Fibroblast of skin of back (primary cell): ENCODE measurements at places on chromosomes 13 and 19.
A peak's percentile ranks its signal among the peaks of the same experiment; 100 is the strongest.

DNA sequence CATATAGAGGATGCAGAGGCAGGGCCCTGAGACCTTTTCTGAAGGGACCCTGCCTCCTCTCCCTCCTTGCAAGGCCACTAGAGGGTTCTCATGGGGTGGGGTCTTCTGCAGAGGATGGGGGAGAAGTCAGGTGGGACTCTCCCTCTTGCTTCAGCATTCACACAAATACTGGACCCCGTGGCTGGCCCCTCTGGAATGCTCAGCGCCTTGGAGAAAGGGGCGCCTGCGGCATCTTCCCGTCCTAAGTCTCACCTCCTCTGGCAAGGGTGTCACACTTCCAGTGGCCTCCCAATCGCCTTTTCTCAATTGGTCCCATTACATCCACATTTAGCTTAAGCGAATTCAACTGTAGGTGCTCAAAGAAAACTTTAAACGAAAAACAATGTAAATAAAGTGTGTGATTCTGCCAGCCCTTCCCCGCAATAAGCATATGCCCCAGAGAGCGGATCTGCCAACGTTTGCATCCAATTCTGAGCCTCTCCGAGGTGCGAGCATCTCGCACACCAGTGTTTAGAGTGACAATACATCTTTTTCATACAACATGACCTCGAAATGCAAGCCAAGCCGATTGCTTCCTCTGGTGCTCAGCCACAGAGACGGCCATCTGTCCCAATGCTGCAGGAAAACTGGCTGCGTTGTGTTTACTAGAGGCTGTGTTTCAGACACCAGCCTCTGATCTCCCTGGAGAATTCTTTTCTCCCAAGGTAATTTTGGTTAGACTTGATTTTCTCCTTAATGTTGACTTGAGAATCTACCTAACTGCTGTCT lies 69.1 kb upstream of the WASF3 start:
- DNase-seq, result no peak

DNA sequence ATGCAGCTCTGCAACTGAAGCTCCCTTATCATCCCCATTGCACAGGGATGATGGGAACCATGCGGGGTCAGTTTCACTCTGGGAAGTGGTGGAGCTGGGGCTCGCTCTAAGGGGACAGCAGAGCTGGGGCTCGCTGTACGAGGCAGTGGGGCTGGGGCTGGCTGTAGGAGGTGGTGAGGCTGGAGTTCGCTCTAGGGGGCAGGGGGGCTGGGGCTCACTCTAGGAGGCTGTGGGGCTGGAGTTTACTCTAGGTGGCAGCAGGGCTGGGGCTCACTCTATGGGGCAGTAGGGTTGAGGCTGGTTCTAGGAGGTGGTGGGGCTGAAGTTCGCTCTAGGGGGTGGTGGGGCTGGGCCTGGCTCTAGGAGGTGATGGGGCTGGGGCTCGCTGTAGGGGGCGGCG lies 99.1 kb downstream of the UQCRFS1 start:
- no peak for DNase-seq

DNA sequence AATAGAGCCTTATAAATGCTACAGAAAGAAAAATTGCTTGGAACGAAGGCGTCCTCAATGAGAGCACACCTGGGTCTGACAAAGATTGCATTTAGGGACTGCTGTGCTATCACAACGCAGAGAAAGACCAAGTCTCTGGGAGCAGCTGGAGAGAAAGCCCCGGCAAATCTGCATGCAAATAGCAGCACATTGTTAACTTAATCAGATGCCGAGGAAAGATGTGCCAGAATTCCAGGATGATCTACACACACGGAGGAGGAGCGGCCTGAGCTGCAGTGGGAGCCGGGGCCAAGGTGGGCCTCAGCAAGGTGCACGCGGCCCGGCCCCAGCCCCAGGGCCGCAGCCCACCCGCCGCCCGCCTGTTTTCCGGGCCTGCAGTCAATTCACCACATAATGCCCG lies 1.4 kb downstream of the ZNF536 start:
- no peak for DNase-seq

DNA sequence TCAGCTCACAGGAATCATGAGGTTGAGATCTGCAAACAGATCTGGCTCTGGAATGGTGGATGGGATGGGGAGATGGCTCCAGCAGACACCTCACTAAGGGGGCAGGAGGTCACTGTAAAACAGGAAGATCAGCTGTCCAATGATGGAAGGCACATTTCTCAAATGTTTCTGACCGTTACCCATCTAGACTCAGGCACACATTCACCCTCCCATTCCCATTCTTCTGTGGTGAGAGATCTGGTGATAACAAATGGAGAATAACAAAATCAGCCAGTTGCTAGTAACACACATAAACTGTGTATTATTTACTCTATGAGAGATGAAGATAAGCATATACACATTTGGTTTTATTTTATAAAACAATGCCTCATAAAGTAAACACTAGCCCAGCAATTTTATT lies 235.9 kb downstream of the TSHZ3 start:
- peak; percentile 67 for DNase-seq

GRCh38 chr13:43266936-43267615 lies 243.7 kb downstream of the DNAJC15 start:
- DNase-seq, result no peak

DNA sequence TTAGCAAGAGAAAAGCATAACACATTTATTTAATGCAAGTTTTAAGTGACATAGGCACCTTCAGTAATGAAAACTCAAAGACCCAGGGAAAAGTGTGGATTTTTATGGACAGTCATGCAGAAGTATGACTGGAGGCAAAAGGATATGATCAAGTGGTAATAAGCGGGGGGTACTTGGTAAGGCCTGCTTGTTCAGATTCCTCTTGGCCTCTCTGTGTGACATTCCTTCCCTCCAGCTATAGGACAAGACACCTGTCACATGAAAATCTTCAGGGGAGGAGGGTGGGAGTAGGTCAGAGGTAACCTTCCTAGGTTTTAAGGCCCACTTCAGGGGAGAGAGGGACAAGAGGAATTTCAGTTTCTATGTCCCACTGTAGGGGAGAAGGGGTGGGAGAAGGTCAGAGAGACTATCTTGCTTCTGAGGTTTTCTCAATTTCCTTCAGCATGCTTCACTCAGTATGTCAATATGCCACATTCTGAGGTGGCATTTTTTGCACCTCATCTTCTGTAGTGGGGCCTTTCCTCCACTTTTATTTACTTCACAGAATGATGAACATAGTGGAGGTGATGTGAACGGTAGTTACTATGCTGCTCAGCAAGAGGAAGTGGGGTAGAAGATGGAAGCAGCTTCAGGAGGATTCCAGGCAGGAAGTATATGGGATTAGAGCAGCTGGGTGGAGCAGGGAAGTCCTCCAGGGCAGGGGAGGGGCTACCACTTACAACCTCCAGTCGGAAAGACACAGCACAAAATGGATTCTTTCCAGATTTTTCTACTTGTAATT lies 73.2 kb upstream of the RFC3 start:
- DNase-seq, result no peak

- DNase-seq, result no peak
These were observed 182.5 kb downstream of the NDFIP2 start for GRCh38 chr13:79663435-79663834.

- DNase-seq, result no peak
These were observed 64.8 kb upstream of the GPR183 start for GRCh38 chr13:99371956-99372355.

DNA sequence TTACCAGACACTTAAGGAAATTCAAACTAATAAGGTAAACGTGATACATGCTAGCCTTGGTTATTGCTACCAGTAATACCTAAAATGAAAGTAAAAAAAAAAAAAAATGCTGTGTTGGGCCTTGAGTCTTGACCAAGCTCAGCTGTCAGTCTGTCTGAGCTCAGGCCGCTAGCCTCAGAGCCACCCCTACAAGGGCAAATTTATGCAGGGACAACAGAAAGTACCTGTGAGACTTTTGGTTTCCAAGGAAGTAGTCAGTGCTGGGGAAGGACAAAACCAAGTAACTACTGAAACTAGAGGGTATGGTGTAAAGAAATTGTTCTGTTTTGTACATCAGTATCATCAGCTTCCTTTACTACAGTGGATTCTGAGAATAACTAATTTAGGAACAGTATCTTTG lies 134.3 kb upstream of the SLITRK5 start:
- no peak for DNase-seq

GRCh38 chr19:32469795-32470194 lies 64.2 kb downstream of the DPY19L3 start:
- no peak for DNase-seq

- DNase-seq, result no peak
These were observed 37.6 kb upstream of the SHKBP1 start for GRCh38 chr19:40539070-40539469.

DNA sequence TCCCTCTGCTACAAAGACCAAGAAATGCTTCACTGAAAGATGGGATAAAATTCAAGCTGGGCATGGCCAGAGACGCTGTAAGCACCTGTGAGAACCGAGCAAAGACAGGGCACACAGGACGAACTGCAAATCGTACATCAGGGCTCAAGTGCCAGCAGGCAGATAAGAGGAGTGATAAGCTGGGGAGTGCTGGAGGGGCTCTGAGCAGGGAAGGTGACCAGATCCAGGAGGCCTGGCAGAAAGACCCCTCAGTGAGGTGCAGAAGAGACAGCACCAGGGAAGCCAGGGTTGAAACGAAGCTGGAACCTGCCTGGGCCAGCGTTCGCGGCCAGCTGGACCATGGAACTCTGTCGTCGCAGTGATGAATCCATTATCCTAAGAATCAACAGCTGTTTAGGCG lies 10.2 kb downstream of the RAB20 start:
- DNase-seq, result no peak

GRCh38 chr13:39281539-39282150 lies 243.4 kb downstream of the NHLRC3 start:
- DNase-seq, result peak; percentile 45

GRCh38 chr13:35530581-35530980 lies 54.1 kb upstream of the MAB21L1 start:
- no peak for DNase-seq

GRCh38 chr13:96243376-96243775 lies 153.5 kb downstream of the HS6ST3 start:
- DNase-seq, result no peak

DNA sequence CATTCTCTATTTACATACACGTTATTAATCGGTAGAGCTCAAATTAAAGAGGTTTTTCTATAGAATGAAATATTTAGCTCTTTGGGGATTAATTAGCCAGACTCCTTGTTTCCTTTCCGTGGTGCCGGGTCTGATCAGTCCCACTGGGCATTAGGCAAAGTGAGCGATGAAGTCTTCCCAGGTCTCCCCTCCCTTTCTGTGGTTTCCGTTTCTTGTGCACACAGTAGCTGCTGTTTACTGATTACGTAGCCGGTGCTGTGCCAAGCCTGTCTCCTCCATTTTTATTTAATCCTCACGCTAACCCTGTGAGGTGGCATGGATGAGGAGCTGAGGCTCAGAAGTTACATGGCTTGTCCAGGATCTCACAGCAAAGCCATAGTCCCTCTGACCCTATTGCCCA lies 9.0 kb downstream of the SLC25A15 start:
- DNase-seq, result no peak

DNA sequence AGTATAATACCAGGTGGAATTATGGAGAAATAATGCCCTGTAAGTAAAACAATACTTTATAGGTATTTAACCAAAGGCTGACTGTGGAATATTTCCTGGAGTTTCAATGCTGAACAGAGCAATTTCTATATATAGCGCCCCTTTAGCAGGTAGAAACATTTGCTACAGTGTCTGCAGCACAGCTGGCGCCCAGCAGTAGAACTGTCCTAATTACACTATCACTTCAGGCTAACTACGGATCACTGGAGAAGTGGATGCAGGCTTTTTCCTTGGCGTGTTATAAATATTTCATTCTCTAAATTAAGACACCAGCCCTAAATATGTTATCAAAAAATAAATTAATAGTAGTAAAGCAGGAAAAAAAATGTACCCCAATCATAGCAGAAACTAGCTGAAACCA lies 3.1 kb downstream of the SHISA2 start:
- no peak for DNase-seq

DNA sequence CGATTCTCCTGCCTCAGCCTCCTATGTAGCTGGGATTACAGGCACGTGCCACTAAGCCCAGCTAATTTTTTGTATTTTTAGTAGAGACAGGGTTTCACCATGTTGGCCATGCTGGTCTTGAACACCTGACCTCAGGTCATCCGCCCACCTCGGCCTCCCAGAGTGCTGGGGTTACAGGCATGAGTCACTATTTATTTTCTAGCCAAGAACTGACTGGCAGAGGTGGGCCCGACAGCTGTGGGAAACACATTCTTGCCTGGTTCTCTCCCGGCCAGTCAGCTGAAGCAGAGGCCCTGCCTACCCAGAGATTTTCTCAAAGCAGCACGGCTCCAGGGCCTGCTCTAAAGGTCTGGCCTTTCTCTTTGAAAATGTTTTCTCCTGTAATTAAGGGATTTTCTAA lies 108.0 kb downstream of the KCTD15 start:
- no peak for DNase-seq

DNA sequence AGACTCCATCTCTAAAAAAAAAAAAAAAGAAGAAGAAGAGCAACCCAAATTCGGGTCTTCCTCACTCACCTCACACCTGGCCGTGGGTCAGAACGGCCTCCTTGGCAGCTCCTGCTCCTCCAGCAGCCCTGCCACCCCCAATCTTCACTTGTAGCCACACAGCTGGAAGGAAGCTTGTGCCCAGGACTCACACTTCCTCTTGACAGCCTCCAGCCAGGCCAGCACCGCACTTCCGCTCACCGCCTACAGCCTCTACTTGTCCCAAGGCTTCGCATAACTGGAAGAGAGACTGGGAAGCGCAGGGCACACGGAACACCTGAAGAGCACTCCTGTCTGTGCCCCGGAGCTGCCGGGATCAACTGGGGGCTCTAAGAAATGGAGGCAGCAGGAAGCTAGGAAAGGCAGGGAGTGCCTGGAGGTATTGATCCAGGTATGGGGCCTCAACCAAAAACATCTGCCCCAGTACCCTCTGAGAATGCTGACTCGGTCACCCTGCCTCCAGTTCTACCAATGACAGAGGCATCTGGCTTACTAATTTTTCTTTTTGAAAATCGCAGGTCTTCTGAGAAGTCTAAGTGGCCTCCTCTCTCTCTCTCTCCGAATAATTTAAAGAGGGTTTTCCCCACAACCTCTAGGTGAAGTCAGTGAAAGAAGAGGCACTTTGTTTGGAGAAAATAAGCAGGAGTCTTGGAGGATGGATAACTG lies 31.1 kb upstream of the ATP12A start:
- no peak for DNase-seq

GRCh38 chr13:95250961-95251360 lies 50.3 kb downstream of the ABCC4 start:
- no peak for DNase-seq

GRCh38 chr19:17318966-17319365 lies 9.6 kb downstream of the DDA1 start:
- DNase-seq, result no peak

- DNase-seq, result no peak
These were observed 238.2 kb upstream of the IRS2 start for GRCh38 chr13:110024645-110024980.

GRCh38 chr13:46339035-46339666 lies 47.9 kb downstream of the RUBCNL start:
- peak; percentile 88 for DNase-seq

GRCh38 chr13:110474713-110475112 lies 86.8 kb downstream of the RAB20 start:
- DNase-seq, result no peak

- no peak for DNase-seq
These were observed 106.8 kb downstream of the LACC1 start for GRCh38 chr13:43986421-43986981.

- no peak for DNase-seq
These were observed 71.9 kb downstream of the CHST8 start for GRCh38 chr19:33693678-33694077.

GRCh38 chr13:104326523-104326922 lies 1260.3 kb upstream of the SLC10A2 start:
- DNase-seq, result no peak
